T-cell (primary cell): ENCODE measurements at places on chromosomes 7 and 10.

DNA sequence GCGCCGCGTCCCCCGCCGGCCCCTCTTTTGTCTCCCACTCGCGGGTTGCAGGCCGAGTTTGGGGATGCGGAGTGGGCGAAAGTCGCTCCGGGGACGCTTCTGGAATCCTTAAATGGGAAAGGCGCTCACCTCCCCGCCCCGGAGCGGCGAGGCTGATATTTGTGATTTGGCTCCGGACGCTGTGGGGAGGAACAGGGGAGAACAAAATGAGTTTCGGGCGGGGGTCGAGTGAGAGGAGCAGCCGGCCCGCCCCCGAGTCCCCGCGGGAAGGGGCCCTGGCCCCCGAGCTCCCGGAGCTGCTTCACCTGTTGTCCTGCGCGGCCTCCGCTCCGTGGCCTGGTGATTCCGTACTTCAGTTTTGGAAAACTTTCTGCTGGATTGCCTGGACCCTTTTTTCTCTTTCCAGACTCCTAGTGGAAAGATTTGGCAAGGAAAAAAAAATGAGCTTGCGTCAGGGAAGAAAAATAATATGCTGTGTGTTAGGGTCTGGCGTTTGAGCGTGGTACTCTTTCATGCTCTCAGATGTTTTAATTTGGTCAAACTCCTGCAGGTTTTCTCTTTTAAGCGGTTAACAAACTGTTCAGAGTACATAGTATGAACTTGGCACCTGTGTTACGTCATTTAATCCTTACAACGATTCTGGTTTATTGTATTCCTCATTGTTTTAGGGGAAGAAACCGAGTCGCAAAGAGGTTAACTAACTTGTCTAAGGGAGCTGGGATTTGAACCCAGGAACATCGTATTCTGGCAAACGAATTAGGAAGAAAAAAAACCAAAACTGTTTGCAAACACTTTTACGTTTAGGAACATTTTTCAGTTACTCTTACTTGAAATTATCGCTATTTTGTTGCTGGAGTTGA is 924 bp downstream of the BMPR1A start:
- DNase-seq: no peak

GRCh38 chr10:22683140-22683389 is 31.3 kb downstream of the PIP4K2A start:
- DNase-seq: no peak

DNA sequence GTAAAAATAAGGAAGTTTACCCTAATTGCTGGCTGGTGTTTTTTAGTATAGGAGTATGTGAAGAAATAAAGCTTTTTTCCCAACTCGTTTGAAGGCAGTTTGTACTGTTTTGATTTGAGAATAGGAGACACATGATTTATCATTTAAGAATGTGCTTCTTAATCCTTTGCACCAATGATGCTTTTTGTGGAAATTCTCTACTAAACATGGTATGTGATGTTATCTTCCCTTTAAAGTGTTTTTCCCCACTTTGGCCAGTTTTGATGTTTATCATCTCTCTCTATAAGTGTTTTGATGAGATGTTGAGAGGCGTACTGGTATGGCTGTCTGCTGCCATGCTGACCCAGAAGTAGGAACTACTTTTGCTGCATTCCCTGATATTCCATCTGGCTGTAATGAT is 85.1 kb downstream of the SUGCT start:
- no peak for DNase-seq

DNA sequence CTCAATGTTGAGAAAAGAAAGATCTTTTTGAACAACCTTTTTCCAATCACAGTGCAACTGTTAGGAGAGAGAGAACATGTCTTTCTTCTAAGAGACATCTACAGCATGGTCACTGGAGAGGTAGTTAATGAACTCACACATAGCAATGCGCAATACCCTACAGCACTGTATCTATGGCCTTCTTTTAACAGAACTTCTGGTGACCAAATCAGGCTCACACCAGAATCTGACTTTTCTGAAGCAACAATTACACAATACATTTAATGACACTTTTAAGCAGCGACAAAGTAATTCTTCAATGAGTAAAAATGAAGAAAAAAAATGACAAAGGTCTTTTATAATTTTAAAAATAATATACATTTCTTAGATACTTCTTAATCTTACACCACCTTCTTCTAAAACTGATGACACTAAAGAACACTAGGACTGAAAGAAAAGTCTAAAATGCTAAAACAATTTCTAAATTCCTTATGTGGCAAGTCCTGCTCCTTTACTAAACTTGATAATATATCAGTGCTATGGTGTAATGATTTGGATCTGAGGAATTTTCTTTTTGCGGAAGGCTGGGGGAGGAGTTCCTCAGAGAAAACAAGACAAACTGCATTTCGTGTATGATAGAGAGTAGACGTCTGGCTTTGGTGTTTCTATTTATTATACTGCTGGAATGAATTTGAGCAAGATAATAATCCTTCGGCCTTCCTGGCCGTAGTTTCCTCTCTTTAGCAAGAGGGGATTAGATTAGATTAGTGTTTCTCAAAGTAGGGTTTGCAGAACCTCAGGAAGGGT is 166.3 kb downstream of the ZNF438 start:
- DNase-seq: no peak

GRCh38 chr7:3371601-3372000 is 70.5 kb downstream of the SDK1 start:
- DNase-seq: no peak

DNA sequence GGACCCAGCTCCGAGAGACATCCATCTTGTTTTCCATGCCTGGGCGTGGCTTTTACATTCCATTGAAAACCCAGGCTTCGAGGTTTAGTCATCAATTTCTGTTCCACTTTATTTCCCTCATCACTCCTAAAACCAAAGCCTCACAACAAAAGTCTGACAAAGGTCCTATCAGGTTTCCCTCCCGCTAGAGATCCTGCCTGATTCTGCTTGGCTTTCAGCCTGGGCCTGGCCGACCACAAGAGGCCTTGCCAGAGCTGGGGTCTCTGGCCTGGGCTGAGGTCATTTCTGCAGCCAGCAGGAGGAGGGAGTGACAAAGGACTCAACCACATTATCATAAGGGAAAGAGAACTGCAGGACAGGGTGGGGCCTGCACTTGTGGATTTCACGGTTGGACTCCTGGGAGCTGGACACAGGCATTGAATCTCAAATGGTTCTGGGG is 167.0 kb downstream of the FANK1 start:
- DNase-seq: no peak

DNA sequence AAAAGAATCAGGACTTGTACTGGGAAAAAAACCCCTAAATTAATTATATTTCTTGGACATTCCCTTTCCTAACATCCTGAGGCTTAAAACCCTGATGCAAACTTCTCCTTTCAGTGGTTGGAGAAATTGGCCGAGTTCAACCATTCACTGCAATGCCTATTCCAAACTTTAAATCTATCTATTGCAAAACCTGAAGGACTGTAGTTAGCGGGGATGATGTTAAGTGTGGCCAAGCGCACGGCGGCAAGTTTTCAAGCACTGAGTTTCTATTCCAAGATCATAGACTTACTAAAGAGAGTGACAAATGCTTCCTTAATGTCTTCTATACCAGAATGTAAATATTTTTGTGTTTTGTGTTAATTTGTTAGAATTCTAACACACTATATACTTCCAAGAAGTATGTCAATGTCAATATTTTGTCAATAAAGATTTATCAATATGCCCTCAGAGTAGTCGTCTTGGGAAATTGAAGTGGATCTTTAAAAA is 6.6 kb downstream of the EMX2 start:
- no peak for DNase-seq

DNA sequence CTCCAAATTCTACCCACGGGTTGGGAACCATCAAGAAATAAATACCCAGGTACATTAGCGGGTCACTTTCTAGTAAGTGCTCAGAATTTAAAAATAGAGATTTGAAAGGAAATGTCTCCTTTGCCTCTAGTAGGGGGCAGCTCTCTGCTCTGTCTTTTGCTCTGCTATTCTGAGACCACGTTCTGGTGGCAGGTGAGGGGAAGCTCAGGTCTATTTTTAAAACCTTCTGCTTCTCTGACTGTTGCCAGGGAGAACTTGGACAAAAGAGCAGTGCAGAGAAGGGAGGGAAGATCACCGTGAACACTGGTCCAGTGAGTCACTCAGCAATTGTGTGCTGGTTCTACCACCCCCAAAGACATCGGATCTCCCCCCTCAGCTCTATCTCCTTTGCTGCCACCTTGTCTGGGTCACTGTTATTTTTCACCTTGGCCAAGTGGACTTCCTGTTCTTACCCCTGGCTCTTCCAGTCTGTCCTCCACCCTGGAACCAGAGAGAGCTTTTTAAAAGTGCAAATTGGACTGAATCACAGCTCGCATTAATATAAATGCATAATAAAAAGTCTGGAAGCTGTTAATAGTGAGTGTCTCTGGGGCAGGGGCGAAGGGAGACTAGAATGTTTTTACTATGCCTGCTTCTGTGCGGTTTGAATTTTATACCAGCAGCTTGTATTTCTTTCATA is 72.4 kb upstream of the LOXL4 start:
- no peak for DNase-seq

GRCh38 chr10:78716043-78716660 is 352.6 kb upstream of the ZMIZ1 start:
- no peak for DNase-seq

- no peak for DNase-seq
Measured at GRCh38 chr7:2433713-2434550, 30.5 kb downstream of the CHST12 start.

- DNase-seq: no peak
Measured at GRCh38 chr10:107480781-107481180, 316.3 kb upstream of the SORCS1 start.

- DNase-seq: no peak
Measured at GRCh38 chr7:47647181-47647917, 65.4 kb upstream of the TNS3 start.

GRCh38 chr10:30637881-30638467 is 8.4 kb upstream of the LYZL2 start:
- DNase-seq: no peak

DNA sequence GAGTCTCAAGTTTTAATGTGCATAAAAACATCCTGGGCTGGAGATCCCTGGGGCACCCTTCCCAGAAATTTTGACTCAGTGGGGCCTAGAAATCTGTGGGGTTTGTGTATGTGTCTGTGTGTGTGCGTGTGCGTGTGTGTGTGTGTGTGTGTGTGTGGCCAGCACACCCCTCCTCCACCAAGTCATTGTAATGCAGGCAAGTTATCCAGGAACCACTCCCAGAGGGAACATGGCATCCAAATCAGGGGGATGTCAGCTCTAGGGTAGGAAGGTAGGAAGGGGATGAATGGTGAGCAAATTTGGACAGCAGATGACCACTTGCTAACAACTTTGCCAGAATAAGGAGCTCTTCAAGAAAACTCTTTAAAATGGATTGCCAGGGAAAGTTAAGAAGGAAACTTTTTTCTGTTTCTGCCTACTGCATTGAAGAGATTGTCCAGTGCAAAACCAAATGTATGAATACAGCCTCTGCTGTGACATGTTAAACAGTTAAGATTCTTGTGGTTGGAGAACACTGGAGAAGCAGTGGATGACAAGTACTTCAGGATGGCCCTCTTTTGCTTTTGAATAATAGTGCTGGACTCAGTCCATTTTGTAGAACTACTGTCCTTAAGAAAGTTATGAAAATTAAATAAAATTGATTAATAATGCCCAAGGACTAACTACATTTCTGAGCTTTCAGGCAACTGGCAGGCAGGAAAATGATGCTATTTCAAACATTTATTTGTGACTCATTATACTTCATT is 12.3 kb downstream of the STAMBPL1 start:
- DNase-seq: no peak

- DNase-seq: no peak
Measured at GRCh38 chr7:155457544-155458110, 302 bp upstream of the EN2 start.

- no peak for DNase-seq
Measured at GRCh38 chr7:112157072-112157471, 49.1 kb downstream of the DOCK4 start.
